Stimulated activated CD8-positive, alpha-beta memory T cell treated with anti-CD3 and anti-CD28 coated beads, Interleukin-15, amount 100 ng/mL, for 24 hours (primary cell): ENCODE measurements at places on chromosomes 4 and X.

- no peak for DNase-seq
These were observed 208.7 kb downstream of the CBLL2 start for GRCh38 chrX:22481436-22481835.

DNA sequence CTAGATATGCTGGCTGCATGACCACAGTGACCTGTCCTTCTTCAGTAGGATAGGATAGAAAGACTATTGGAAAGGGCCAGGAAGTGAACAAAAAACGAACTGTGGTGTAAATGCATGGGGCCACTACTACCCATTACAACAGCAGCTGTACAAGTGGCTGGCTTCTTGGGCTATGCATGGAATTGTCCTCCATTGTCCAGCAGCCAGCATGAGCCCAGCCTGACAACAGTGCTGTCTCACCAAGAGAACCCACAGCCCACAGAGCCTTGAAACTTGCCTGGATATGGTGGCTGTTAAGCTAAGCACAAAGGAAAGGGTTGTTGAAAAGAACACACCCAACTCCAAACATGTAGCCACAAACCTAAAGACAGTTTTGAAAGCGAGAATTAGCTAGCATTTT, 330.2 kb upstream of the F9 start:
- DNase-seq = no peak

DNA sequence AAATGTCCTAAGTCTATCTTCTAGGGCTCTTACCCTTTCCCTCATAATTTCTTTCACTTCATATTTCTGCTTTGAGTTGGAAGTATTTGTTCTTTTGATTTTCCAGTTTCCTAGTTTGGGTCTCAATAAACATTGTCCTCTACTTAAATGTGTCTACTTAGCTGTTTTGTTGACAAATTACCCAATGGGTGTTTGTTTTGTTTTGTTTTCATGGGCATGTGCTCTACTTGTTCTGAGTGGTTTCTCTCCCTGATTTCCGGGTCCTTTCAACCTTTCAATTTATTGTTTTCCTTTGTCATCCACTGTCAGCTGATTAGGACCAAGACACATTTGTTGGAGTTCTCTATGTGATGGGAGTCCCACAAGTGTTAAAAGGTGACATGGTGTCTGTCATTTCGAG, 1181.4 kb downstream of the RPA4 start:
- DNase-seq = no peak

- DNase-seq = no peak
These were observed 170.2 kb downstream of the PPP3CA start for GRCh38 chr4:101177154-101177553.

DNA sequence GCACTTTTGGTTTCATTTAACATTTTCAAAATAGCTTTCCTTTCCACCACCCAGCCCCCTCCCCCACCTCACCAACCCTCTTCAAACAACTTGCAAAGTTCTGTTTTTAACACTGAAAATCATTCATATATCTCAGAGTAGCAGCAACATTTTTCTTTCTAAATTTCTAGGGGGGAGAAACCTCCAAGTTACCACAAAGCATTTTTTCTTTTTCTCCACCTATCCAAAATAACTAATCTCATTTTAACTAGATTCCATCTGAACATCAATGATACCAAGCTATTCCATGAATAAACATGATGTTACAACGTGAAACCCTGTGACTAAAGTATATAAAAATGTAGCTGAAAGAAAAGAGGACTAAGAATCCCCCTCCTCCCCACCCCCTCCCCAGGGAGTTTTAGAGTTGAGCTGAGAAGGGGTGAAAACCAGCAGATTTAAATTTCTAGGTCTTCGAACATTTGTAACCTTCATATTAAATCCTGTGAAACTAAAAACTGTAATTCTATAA, 5.2 kb downstream of the LDB2 start:
- DNase-seq = no peak

- DNase-seq = no peak
These were observed 466.0 kb downstream of the DMD start for GRCh38 chrX:32745323-32745722.

GRCh38 chr4:41455206-41455605, 82.8 kb upstream of the LIMCH1 start:
- no peak for DNase-seq

GRCh38 chr4:133124746-133125145, 24.3 kb upstream of the PCDH10 start:
- DNase-seq = no peak

- no peak for DNase-seq
These were observed 97.4 kb upstream of the PGRMC2 start for GRCh38 chr4:128384765-128385598.

GRCh38 chr4:100889401-100889800, 371.6 kb upstream of the EMCN start:
- no peak for DNase-seq

- no peak for DNase-seq
These were observed 98.8 kb downstream of the CDS1 start for GRCh38 chr4:84681486-84682274.

- DNase-seq = no peak
These were observed 62.7 kb upstream of the SCML1 start for GRCh38 chrX:17674601-17675000.
